ENCODE measurements at places on chromosomes 2 and 18.

GRCh38 chr2:174125090-174125489 lies 123.2 kb downstream of the OLA1 start:
- DNase-seq = no peak

- DNase-seq = no peak
Observed at GRCh38 chr2:20434588-20435294, 12.1 kb upstream of the RHOB start.

- no peak for DNase-seq
Observed at GRCh38 chr2:70714141-70714905, 53.7 kb downstream of the ADD2 start.

DNA sequence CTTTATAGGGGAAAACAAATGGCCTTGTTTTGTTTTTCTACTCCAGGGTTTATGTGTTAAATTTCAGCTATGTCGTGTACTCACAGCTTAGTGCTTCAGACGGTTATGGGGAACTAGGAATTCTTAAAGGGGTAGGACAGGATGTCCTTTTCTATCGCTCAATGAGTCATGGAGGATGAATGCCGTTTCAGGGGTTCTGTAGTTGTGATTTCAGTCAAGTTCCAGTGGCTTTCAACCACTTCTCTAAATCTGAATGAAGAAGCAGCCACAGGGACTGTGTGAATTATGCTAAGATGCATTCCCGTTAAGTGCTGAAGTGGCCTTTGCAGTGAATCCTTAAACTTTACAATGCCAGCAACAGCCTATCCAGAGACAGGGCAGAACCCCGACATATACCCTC lies 1231.7 kb upstream of the ZEB2 start:
- DNase-seq = no peak

GRCh38 chr2:37544591-37545031 lies 126.8 kb downstream of the CDC42EP3 start:
- no peak for DNase-seq

DNA sequence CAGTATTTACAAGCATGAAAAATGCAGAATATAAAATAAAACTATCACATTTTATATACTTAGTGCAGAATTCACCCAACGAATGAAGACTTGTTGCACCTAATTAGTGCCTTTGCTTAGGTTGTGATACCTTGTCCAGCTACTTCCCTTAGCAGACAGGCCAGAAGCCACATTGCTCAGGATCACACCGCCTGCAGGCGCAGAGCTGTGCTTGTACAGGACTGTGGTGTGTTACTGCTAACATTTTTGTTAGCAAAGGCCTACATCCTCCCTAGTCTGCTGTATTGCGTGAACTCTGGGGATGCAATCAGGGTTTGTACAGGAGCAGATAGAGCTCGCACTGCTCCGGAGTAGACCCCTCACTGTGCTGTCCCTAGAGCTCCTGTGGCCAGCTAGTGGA lies 336.9 kb downstream of the CBLN2 start:
- no peak for DNase-seq

GRCh38 chr2:7989823-7990222 lies 692.0 kb upstream of the ID2 start:
- DNase-seq = no peak

DNA sequence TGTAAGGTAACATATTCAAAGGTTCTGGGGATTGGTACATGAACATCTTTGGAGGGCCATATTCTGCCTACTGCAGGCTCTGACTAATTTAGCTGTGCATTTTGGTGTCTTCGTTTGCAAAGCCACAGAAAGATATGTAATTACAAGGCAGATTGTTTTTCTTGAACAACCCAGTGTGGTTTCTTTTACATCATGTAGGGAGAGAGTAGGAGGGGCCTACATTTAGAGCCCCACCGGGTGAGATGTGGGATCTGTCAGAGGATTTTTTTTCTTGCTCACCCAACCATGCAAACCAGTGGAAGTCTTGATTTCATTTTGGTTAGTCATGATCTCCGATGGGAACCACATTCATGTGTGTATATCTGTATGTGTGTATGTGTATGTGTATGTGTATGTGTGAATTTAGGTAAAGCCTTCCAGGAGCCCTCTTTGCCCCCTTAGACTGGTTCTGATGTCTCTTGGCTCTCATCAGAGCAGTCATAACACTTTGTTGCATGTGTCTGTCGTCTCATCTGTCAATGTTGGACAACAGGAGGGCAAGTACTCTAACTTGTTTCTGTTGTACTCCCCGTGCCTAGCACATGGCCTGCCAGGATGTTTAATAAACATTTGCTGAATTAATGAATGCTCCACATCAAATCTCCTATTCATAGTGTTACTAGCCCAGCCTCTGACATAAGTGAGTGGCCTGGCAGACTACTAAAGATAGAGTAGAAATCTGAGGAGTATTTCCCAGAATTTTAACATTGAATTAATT lies 239.9 kb downstream of the MTX2 start:
- DNase-seq = no peak

GRCh38 chr2:132279344-132279743 lies 117.6 kb upstream of the ANKRD30BL start:
- no peak for DNase-seq

GRCh38 chr2:129297430-129297829 lies 682.0 kb upstream of the RAB6C start:
- DNase-seq = no peak

- no peak for DNase-seq
Observed at GRCh38 chr2:108348816-108349570, 28.8 kb upstream of the SULT1C4 start.

DNA sequence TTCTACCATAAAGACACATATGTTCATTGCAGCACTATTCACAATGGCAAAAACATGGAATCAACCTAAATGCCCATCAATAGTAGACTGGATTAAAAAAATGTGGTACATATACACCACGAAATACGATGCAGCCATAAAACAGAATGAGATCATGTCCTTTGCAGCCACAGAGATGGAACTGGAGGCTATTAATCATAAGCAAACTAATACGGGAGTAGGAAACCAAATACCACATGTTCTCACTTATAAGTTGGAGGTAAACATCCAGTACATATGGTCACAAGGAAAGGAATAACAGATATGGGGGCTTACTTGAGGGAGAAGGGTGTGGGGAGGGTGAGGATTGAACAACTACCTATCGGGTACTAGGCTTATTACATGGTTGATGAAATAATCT lies 7.7 kb downstream of the HMSD start:
- DNase-seq = no peak

All from stimulated activated CD4-positive, alpha-beta T cell treated with anti-CD3 and anti-CD28 coated beads, Interleukin-1b, Interleukin-23, amount 100 ng/mL, for 1 hour (primary cell).